Subcutaneous preadipocyte (primary cell): ENCODE measurements at places on chromosomes 16 and 17. TPM values are rescaled to one million over a fixed set of nuclear protein-coding genes. Genes with fewer than 3 reads are reported as not detected.

EPN3 gene
- under 0.01 TPM in 1 of 2 replicates, not detected in the other for total RNA-seq

SMTNL2 gene
- not detected in 2 replicates for total RNA-seq

GRIN2A gene
- under 0.01 and 1.1 TPM in 2 replicates for total RNA-seq

CD300LB gene
- total RNA-seq = not detected in 2 replicates

GID4 gene
- total RNA-seq = 9.6 and 9.8 TPM in 2 replicates

KRT24 gene
- not detected in 2 replicates for total RNA-seq

MYCBPAP gene
- 0.98 and 1.1 TPM in 2 replicates for total RNA-seq

REXO5 gene
- total RNA-seq = 8.8 and 15.1 TPM in 2 replicates

UQCRC2 gene
- 151 and 170 TPM in 2 replicates for total RNA-seq
